Thoracic aorta (tissue), 2 donors: ENCODE measurements at places on chromosomes 4 and X. TPM values are rescaled to one million over a fixed set of nuclear protein-coding genes. Genes with fewer than 3 reads are reported as not detected.

GRCh38 chrX:18354369-18355223 is at the start of gene SCML2:
Gene SCML2 (minus strand): TSS chrX:18354688. CDS start chrX:18334071, 20,617 bp downstream.
- DNase-seq = no peak

DNA sequence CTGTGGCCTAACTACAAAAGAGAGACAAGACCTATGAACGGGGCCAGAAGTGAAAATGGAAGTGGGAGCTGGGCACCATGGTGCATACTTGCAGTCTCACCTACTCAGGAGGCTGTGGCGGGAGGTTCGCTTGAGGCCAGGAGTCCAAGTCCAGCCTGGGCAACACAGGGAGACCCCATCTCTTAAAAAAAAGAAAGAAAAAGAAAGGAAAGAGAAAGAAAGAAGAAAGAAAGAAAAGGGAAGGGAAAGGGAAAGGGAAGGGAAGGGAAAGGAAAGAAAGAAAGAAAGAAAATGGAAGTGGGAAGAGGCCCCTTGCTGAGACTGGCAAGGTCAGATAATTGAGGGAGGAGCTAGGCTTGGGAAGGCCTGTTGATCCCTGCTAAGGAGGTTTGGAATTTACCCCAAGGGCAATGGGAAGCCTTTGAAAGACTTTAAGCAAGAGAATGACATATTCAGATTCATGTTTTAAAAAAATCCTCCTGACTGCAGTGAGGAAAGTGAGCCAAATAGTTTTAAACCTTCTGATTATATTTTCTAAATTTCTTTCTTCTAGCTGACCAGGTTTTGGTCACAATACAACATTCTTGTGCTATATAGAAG is 17.7 kb upstream of the HERC5 start:
- no peak for DNase-seq

DNA sequence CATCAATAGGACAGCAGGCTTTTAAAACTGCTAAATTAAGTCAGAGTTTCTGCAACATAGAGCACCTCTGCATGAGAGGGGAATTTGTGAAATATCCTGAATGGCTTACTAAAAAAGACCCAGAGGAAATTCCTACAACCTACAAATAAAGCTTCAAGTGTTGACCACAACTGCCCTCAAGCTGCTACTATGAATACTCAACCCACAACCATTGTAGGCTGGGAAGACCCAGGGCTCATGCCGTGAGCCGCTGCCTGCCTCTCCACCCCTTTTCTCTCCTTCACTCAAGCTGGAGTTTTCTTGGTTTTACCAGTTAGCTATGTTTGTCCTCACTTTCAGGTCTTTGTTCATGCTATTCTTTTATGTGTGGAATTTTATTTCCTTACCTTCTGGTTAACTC is 151.6 kb downstream of the EMCN start:
- DNase-seq = no peak

Gene PCDH7
- total RNA-seq = 435 TPM

DNA sequence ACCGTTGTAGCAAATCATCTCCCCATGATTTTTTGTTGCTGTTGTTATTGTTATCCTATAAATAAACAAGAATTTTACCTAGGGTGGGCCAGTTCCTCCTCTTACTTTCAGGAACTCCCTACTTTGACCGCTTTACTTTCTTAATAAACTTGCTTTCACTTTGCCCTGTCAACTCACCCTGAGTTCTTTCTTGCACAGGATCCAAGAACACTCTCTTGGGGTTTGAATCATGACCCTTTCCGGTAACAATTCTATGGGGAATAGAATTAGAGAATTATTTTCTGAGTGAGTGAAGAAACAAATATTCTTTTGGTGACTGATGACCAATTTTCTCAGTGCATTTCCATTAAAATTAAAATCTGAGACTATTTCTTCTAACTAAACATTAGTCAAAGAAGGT is 584.0 kb upstream of the TENM3 start:
- no peak for DNase-seq

DNA sequence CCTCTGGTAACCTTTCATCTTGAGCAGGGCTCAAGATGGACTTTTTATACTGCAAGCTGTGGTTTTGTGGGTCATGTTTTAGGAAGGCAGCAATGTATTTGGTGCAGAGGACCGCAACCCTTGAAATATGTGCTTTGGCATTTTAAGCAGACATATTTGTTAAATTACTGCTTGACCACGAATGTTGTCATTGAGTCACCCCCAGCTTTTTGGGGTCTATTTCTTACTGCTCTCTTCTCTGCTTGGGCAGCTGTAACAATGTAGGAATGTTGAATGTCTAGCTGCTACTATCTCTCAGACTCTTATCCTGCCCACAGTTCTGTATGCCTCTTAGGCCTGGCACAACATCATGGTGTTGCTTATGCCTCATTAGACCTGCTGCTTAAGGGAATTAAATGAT is 6.0 kb downstream of the RBPJ start:
- no peak for DNase-seq

GRCh38 chrX:78769101-78769755 is 21.7 kb downstream of the LPAR4 start:
- no peak for DNase-seq

Gene NAP1L2
- total RNA-seq = 4.2 TPM

Gene FATE1
- total RNA-seq = not detected

DNA sequence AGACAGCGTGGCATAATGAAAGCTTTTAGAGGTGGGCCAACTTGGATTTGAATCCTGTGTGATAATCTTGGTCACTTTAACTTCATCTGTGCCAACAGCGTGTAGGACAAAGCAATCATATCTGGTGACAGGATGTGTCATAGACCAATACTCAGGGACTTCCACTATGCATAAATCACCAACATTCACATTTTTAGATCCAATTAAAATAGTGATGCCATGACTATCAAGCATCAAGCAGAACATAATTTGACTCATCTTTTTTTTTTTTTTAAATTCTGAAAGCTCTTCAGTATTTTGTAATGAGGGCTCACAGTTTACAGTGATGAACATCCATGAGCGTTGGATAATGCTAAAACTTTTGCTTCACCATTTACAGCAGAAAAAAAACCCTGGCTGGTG is 27.3 kb upstream of the RAPGEF2 start:
- no peak for DNase-seq

DNA sequence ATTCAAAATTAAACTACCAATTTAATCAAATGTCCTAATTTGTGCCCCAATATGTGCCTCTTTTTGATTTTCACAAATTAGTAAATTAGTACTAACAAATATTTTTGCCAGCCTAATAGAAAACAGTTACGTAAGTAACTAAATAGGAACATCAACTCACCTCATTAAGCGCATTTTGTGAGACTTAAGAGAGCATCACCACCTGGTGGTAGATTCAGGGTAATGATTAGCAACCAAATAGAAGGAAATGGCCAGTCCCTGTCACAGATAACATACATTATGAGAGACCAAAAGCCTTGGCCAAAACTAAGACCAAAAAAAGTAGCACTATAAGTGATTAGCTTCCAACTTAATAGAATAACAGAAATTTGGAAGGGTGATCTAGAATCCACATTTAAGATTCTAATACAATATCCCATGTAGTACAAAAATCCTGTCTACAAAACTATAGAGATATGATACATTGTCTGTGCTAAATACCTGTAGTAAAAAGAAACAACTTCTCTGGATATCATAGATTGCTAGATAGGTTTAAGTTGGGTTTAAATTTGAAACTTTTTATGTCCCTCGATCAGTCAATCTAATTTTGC is 46.7 kb downstream of the C4orf46 start:
- DNase-seq = no peak

Gene TRAM1L1
- 0.78 TPM for total RNA-seq

Gene SMPX
- 10.4 TPM for total RNA-seq

GRCh38 chr4:101086801-101087586 is 260.3 kb downstream of the PPP3CA start:
- no peak for DNase-seq

DNA sequence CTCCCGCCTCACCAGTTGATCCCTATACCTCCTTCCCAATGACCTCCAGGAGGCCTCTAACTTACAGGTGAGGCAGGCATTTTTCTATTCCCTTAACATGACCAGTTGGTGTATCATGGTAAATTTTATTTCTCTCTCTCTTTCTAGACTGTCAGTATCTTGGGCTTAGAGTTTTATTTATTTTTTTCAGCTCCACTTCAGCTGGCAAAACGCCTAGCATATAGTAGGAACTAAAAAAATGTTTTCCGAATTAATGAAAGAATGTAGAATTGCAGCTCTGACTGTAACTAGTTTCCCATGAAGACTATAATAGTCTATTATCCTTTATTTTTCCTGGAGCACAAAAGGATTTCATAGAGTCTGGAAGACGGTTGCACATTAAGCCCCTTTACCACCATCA is 84.8 kb downstream of the PDE5A start:
- DNase-seq = no peak

- DNase-seq = no peak
These were observed 1469.0 kb upstream of the PABPC4L start for GRCh38 chr4:135670548-135670947.

Gene HNRNPDL
- 145 TPM for total RNA-seq

GRCh38 chr4:112735474-112735951 is 98.6 kb downstream of the LARP7 start:
- DNase-seq = no peak

Gene IGSF1
- 8.4 TPM for total RNA-seq

Gene UGT2B10
- total RNA-seq = not detected

DNA sequence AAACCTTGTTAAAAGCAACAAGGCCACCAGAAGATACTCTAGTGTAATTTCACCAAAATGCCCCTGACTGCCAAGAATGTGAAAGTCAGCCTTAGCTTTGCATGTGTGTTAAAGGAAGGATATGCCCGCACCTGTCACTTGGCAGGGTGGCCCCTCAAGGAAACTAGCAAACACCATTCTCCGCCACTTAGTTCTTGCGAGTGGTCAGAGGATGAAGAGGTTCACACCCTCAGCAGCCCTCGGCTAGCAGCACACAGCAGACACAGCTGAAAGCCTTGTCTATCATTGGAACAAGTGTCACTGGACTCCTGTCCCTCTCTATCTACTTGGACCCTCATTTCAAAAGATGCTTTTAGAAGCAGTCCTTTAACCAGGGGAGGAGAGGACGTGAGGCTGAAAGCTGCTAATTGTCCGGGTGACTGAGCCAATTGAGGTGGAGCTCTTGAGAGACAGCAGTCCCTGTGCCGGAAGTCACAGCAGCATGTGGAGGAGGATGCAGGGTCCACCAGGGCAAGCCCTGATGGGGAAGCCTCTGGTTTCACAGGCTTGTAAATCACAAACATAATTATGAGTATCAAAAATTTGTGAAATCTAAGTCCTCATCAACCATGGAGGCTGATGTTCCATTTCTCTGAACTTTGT is 18.0 kb downstream of the HHIP start:
- DNase-seq = no peak

GRCh38 chr4:153602758-153603157 is 81.3 kb upstream of the TLR2 start:
- no peak for DNase-seq

DNA sequence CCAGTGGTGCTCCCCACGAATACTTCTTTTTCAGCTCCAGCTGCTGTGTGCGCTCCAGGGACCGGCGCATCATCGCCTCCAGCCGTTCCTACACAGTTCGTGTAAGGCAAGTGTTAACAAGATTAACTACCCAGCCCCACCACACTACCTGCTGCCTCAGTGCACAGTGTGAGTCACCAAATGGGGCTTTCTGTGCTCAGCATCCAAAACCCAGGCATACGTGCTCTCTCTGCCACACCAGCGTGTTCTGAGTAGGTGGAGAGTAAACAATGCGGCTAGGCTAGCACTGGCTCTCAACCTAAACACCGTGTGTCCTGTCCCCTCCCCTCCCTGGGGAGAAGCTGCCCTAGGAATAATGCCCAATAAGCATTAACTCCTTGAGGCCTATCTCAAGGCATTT is 60.0 kb downstream of the MAP7D2 start:
- DNase-seq = no peak

- no peak for DNase-seq
These were observed 79.8 kb downstream of the NYX start for GRCh38 chrX:41526925-41527324.

DNA sequence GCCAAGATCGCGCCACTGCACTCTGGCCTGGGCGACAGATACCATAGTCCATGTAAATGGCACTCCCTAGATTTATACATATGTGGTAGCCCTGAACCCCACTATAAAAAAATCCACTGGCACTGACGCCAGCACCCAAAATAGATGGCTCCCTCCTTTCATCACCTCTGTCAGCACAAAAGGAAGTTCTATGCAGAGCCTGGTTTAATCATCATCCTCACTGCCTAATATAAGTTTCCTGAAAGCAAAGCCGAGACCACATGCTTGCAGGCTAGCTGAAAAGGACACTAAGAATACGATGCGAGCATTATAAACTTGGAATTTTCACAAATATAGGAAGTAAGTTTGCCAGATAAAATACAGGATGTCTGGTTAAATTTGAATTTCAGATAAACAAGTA is 27.5 kb upstream of the DOCK11 start:
- no peak for DNase-seq

DNA sequence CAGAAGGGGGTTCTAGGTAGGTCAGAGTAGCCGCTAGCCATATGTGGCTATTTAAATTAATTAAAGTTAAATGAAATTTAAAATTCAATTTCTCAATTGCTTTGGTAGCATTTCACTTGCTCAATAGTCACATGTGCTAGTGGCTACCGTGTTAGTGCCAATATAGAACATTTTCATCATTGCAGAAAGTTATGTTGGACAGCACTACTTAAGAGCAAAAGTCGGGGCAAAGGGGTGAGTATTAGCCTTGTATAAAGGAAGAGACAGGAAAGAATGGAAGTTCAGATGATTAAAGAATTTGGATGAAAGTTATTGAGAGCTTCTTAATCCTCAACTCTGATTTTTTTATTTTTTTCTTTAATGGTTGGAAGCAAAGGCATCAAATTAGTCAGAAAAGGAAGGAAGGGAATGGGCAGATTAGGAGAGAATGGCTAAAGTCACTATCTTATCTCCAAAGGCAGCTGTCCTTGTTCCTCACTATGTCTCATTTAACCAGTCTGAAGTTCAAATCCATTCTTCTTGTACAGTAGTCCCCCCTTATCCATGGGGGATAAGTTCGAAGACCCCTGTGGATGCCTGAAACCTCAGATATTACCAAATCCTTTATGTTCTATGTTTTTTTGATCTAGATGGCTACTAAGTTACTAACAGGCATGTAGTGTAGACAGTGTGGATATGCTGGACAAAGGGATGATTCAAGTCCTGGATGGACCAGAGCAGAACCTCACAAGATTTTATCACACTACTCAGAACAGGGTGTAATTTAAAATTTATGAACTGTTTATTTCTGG is 22.9 kb downstream of the OCIAD1 start:
- DNase-seq = no peak

- DNase-seq = no peak
These were observed 82.9 kb upstream of the KCNIP4 start for GRCh38 chr4:22031423-22031822.

DNA sequence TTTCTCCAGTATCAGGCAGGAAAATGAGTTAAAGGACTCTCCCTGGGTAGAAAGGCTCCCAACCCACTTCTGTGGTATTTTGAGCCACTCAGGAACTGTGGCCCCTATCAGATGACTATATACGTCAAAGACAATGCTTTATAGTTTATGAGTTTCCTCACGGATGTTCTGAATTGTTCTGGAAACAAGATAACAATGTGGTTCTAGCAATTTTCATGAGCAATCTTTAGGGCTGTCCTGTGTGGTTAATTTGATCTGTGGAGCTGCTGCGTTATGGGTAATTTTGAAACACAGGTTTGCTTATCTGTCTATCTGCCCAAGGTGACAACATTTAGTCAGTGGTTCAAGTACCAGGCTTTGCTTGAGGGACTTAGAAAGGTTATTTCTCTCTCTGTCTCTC is 46.7 kb upstream of the IL2 start:
- DNase-seq = no peak
